ENCODE measurements at places on chromosomes 2 and 18.

DNA sequence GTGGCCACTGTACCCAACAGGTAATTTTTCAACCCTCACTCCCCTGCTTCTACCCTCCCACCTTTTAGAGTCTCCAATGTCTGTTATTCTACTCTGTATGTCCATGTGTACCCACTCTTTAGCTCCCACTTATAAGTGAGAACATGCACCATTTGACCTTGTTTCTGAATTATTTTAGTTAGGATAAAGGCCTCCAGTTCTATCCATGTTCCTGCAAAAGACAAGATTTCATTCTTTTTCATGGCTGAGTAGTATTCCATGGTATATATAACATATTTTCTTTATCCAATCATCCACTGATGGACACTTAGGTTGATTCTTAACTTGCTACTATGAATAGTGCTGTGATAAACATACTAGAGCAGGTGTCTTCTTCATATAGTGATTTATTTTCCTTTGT lies 9.1 kb downstream of the PECR start:
- H3K4me1 ChIP-seq: no peaks in the 10 kb centered on the region
- H3K27ac ChIP-seq: no peak overlapping the region
- no peak overlapping the region for H3K4me3 ChIP-seq
- H3K27me3 ChIP-seq: no peaks in the 10 kb centered on the region
- H3K36me3 ChIP-seq: peaks cover 2% of the 10 kb centered on the region

- H3K27me3 ChIP-seq: no peaks in the 10 kb centered on the region
- no peak overlapping the region for H3K27ac ChIP-seq
- H3K36me3 ChIP-seq: no peaks in the 10 kb centered on the region
- H3K4me3 ChIP-seq: no peak overlapping the region
Observed at GRCh38 chr18:23405636-23406035, 47.5 kb upstream of the RIOK3 start.

DNA sequence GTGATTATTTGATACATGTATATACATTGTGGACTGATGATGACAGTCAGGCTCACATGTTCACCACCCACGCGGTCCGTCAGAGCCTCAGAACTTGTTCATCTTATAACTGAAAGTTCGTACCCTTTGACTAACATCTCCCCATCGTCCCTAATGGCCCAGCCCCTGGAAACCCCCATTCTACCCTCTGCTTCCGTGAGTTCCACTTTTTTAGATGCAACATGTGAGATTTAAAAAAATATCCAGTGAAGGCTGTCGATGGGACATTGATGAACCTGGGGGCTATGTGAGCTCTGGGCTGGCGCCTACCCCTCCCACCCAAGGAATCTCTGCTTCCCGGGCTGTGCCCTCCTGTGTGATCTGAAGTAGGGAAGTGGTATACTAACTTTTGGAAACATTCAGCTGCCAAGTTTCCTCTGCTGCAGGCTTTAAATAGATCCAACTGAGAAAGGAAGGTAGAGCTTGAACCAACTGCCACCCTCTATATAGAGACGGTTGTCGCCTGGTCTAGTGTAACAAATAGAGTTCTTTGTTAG lies 163.8 kb downstream of the FAM210A start:
- no peaks in the 10 kb centered on the region for H3K27me3 ChIP-seq
- no peak overlapping the region for H3K4me3 ChIP-seq
- no peaks in the 10 kb centered on the region for H3K36me3 ChIP-seq
- H3K27ac ChIP-seq: peak overlapping the region; percentile 83

- no peaks in the 10 kb centered on the region for H3K27me3 ChIP-seq
- no peaks in the 10 kb centered on the region for H3K36me3 ChIP-seq
- no peaks in the 10 kb centered on the region for H3K4me1 ChIP-seq
- no peak overlapping the region for H3K4me3 ChIP-seq
- H3K27ac ChIP-seq: no peak overlapping the region
- DNase-seq: no peak
Observed at GRCh38 chr2:213640738-213641425, 356.6 kb downstream of the SPAG16 start.

GRCh38 chr2:172647439-172647838 lies 88.2 kb upstream of the RAPGEF4 start:
- no peak for DNase-seq
- no peak overlapping the region for H3K27ac ChIP-seq
- H3K27me3 ChIP-seq: no peaks in the 10 kb centered on the region
- no peaks in the 10 kb centered on the region for H3K36me3 ChIP-seq

GRCh38 chr18:79819968-79820351 lies 22.2 kb downstream of the KCNG2 start:
- H3K27ac ChIP-seq: no peak overlapping the region
- H3K4me1 ChIP-seq: no peaks in the 10 kb centered on the region
- no peaks in the 10 kb centered on the region for H3K27me3 ChIP-seq
- no peak for DNase-seq

GRCh38 chr18:70994116-70994515 lies 705.3 kb downstream of the SOCS6 start:
- H3K27ac ChIP-seq: no peak overlapping the region
- DNase-seq: no peak
- H3K4me1 ChIP-seq: no peaks in the 10 kb centered on the region
- H3K27me3 ChIP-seq: no peaks in the 10 kb centered on the region
- no peaks in the 10 kb centered on the region for H3K36me3 ChIP-seq
- H3K4me3 ChIP-seq: no peak overlapping the region

- DNase-seq: no peak
- no peaks in the 10 kb centered on the region for H3K4me1 ChIP-seq
- H3K36me3 ChIP-seq: no peaks in the 10 kb centered on the region
- no peak overlapping the region for H3K27ac ChIP-seq
Observed at GRCh38 chr2:41000906-41001305, 549.0 kb upstream of the SLC8A1 start.

DNA sequence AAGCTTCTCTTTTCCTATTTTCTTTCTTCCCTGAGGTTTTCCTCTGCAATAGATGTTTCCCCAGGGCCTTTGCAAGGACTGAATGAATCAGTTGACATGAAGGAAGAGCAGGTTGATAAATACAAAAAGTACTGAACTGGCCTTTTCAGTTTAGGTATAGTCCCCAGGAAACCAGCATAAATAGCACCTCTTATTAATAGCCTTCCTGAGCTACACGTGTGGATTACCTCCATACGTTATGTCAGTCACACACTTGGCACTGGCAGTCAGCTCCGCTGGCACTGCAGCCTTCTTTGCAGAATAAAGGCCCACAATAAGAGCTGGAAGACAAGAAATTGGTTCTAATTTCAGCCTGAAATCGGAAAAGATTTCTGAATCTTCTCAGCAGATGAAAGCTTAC lies 60.7 kb downstream of the KCTD18 start:
- H3K4me3 ChIP-seq: no peak overlapping the region
- H3K4me1 ChIP-seq: peaks cover 3% of the 10 kb centered on the region
- H3K27ac ChIP-seq: no peak overlapping the region
- peaks cover 4% of the 10 kb centered on the region for H3K36me3 ChIP-seq
- no peak for DNase-seq

GRCh38 chr18:51006061-51006818 lies 23.8 kb upstream of the SMAD4 start:
- no peak overlapping the region for H3K27ac ChIP-seq
- H3K4me1 ChIP-seq: no peaks in the 10 kb centered on the region

- H3K36me3 ChIP-seq: peaks cover 27% of the 10 kb centered on the region
- peaks cover 1% of the 10 kb centered on the region for H3K4me1 ChIP-seq
- no peak for DNase-seq
- H3K4me3 ChIP-seq: no peak overlapping the region
- no peaks in the 10 kb centered on the region for H3K27me3 ChIP-seq
Observed at GRCh38 chr2:131146231-131146630, 41.1 kb downstream of the PLEKHB2 start.

All from lung (tissue), 17 donors.